ENCODE measurements at places on chromosomes 7 and 10. TPM values are rescaled to one million over a fixed set of nuclear protein-coding genes. Genes with fewer than 3 reads are reported as not detected.
A peak's percentile ranks its signal among the peaks of the same experiment; 100 is the strongest.

DNA sequence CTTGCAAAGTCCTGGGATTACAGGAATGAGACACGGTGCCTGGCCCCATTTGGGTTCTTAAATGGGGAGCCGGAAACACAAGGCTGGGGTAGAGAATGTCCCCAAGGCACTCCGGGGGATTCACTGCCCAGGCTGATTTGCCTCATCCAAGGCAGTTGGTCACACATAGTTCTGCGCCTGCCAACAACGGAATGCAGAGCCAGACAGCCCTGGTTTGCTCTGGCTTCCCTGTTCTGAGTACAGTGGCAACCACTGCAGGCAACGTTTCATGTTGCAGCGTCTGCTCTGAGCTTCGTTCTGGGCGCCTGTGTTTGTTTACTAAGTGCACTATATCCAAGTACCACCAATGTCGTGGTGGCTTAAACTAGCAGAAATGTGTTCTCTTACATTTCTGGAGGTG is 61.7 kb upstream of the C1QL3 start:
- H3K27me3 ChIP-seq: peaks cover 3% of the 10 kb centered on the region
- no peak for DNase-seq
- no peak overlapping the region for H3K27ac ChIP-seq
- H3K4me3 ChIP-seq: no peak overlapping the region

Gene TCERG1L
- not detected for total RNA-seq

GRCh38 chr10:116216676-116217075 is 56.3 kb downstream of the GFRA1 start:
- no peaks in the 10 kb centered on the region for H3K4me1 ChIP-seq
- H3K27ac ChIP-seq: no peak overlapping the region
- DNase-seq: no peak
- no peak overlapping the region for H3K4me3 ChIP-seq

GRCh38 chr7:2032030-2032875 is 200.5 kb downstream of the MAD1L1 start:
- peaks cover 30% of the 10 kb centered on the region for H3K4me1 ChIP-seq
- no peak for DNase-seq
- H3K27me3 ChIP-seq: no peaks in the 10 kb centered on the region
- no peak overlapping the region for H3K27ac ChIP-seq

DNA sequence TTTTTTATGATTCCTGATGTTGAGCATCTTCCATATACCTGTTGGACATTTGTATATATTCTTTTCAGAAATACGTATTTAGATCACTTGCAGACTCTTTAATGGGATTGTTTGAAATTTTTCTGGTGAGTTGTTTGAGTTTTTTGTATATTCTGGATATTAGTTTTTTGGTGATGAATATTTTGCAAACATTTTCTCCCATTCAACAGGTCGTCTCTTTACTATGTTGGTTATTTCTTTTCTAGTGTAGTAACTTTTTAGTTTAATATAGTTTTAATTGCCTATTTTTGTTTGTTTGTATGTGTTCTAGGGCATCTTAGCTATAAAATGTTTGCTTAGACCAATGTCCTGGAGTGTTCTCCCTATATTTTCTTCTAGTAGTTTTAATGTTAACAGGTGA is 72.7 kb downstream of the ZWINT start:
- DNase-seq: no peak
- H3K27me3 ChIP-seq: no peaks in the 10 kb centered on the region
- no peaks in the 10 kb centered on the region for H3K4me1 ChIP-seq
- H3K36me3 ChIP-seq: no peaks in the 10 kb centered on the region
- no peak overlapping the region for H3K27ac ChIP-seq

GRCh38 chr10:35379226-35380137 is 43.2 kb downstream of the CCNY start:
- peak; percentile 51 for DNase-seq
- H3K27me3 ChIP-seq: no peaks in the 10 kb centered on the region
- H3K36me3 ChIP-seq: no peaks in the 10 kb centered on the region
- no peak overlapping the region for H3K4me3 ChIP-seq

DNA sequence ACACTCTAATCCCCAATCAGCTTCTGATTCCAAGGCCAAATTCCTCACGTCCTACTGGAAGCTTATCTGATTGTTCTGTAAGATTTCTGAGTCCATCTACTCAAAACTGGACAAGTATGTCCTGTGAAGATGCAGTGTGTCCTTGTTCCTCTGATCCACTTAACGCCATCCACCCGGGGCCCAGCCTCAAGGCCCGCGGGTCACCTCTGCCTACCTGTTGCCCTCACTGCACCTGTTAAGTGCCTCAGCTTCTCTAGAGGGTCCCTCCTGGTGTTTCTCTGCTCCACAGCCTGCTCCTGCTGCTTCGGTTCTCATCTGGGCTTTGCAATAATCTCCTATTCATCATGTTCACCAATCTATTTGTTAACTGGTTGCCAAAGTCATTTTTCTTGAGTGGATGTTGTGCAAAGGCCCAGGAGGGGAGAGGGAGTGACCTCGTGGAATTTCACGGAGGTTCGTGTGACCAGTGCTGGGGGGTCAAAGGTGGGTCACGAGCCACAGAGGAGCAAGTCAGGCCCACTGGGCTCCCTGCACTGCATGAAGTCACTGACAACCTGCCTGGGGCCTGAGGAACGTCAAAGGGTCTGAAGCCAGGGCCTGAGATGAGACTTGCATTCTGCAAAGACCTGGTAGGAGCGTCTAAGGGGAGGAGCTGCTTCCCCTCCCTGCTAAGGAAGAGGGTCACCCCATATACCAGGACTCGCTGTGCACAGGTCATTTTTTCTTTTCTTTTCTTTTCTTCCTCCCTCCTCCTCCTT is 338.1 kb downstream of the WDR37 start:
- no peaks in the 10 kb centered on the region for H3K27me3 ChIP-seq
- H3K36me3 ChIP-seq: no peaks in the 10 kb centered on the region
- no peaks in the 10 kb centered on the region for H3K4me1 ChIP-seq
- no peak for DNase-seq
- H3K27ac ChIP-seq: no peak overlapping the region
- H3K4me3 ChIP-seq: no peak overlapping the region

DNA sequence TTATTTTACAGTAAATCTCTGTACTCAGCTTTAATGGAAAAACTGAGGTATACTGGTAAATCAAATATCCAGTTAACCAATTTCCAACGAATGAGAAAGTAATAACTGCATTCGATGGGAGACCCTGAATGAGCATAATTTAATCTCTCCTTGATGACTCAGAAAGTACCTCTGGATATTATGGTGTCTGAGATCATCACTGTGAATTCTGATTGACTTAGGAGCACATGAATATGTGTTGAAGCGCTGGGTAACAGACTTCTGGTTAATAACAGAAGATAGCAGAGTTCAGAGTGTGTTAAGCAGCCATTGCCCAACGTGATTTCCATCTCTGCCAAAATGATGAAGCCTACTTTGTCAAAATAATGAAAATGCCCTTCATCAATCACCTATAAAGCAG is 116.6 kb downstream of the NRP1 start:
- H3K4me3 ChIP-seq: no peak overlapping the region
- no peaks in the 10 kb centered on the region for H3K36me3 ChIP-seq
- DNase-seq: no peak
- H3K27me3 ChIP-seq: no peaks in the 10 kb centered on the region

Data from natural killer cell (primary cell).